Stimulated activated CD8-positive, alpha-beta memory T cell treated with anti-CD3 and anti-CD28 coated beads, Interleukin-7, amount 100 ng/mL, for 1 hour (primary cell): ENCODE measurements at places on chromosomes 16 and 17.

GRCh38 chr16:82182266-82183003, 12.4 kb upstream of the MPHOSPH6 start:
- no peak for DNase-seq

DNA sequence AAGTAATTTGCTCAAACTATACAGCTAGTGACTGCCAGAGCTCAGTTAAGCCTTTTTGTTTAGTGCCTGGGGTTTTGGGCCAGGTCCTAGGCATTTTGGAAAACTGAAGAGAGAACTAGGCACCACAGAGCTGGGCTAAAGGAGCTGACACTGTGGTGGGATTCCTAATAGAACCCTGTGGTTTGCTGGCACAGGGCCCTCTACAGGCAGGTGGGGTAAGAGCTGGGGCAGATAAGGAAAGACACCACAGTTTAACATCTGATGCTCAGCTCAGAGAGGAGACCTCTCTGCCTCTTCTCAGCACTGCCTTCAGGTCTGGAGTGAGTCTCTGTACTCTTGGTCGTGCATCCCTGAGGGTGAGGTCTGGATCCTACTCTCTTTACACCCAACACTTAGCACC, 121.2 kb downstream of the SNX11 start:
- no peak for DNase-seq

GRCh38 chr17:79864617-79865250, 25.5 kb upstream of the CBX4 start:
- no peak for DNase-seq

DNA sequence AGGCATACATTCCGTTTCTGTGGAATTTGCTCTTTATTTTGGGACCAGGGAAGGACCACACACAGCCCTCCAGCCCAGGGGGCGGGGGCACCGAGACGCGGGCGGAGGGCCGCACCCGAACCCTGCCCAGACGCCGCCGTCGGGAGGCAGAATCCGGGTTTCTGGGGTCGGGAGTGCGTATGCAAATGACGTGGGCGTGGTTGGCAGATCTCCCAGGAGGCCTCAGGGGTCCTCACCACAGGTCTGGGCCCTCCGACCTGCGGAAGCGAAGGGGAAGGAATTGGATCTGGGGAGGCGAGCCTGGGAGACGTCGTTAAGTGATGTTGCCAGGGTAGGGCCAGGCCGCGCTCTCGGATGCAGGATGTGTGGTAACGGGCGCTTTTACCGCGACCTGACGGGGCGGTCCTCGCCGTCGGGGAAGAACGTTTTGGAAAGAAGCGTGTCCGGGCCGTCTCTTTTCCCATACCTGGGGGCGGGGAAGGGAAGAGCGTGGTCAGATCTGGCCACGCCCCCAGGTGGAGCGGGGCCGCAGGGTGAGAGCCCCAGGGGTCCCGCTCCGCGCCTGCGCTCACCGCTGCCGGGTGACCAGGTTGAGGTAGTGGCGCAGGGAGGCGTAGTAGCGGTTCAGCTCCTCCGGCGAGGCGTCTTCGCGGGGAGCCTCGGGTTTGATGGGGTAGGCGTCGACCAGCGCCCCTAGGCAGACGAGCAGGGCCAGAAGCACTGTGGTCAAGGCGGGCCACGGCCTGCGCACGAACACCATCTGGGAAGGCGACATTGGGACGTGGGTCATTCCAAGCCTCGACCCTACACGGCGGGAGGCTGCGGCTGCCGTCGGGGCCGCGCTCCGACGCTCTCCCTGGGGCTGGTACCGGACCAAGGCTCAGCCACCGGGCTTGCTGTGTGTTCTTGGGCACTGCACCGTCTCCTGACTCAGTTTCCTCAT, 745 bp downstream of the PYY start:
- no peak for DNase-seq

DNA sequence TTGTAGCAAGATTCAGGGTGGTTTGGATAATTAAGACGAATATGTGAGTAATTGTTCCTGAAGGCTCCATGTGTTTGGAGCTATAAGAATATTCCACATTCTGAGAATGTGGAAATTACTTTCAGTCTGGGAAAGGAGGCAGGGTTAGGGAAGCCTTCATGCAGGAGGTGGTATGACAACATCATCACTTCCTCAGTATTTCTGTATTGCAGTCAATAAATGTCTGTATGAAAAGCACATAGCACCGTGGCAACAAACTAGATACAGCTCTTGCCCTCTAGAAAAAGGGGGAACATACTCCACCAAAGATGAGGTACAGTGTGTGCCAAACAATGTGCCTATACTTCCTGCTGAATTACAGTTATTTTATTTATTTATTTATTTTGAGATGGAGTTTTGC, 26.1 kb upstream of the DHRS7B start:
- no peak for DNase-seq

DNA sequence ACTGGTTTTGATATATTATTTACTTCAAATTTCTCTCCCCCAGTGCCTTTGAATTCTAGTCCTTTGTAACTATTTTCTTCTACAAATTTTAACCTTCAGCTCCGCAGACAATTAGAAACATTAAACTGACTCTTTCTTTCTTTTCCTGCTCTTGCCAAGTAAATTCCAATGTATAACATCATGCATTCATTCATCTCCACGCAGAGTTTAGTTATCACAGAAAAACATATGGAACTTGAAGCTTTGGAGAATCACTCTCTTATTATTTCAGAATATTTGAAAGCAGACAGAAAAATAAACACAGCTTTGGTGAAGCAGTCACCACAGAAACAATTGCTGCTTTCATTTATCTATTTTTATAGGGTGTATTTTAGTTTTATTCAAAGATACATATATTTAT, 778.7 kb upstream of the CDH8 start:
- DNase-seq, result no peak
